Frontal cortex (tissue), 4 donors: ENCODE measurements at places on chromosomes 1 and 21.

- DNase-seq, result peak; percentile 57
These were observed 37.3 kb upstream of the COL6A2 start for GRCh38 chr21:46060596-46061061.

DNA sequence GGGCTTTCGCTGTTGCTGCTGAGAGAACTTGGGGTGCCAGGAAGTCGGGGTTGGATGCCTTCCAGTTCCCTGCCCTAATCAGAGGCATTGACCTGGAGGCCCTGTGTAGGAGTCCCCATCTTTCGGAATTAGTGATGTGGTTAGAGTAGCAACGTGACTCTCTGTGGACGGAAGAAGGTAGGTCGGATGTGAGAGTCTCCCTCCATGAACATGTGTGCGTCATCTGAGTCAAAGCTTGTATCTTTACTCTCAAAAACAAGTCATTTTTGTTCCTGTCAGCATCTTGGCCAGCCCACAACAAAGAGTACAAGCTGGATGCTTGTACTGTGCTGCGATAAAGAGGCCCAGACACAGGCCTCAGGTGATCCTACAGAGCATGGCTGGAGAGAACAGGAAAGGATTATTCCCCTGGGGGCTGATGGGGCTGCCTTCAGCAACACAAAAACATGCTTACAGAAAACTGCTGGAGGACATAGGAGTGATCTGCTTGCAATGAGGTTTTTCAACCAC, 31.0 kb upstream of the IL10 start:
- DNase-seq, result no peak

- peak; percentile 31 for DNase-seq
These were observed 59.2 kb downstream of the ABCA4 start for GRCh38 chr1:94061513-94062443.

- DNase-seq, result no peak
These were observed 19.7 kb upstream of the FASLG start for GRCh38 chr1:172638885-172639831.

DNA sequence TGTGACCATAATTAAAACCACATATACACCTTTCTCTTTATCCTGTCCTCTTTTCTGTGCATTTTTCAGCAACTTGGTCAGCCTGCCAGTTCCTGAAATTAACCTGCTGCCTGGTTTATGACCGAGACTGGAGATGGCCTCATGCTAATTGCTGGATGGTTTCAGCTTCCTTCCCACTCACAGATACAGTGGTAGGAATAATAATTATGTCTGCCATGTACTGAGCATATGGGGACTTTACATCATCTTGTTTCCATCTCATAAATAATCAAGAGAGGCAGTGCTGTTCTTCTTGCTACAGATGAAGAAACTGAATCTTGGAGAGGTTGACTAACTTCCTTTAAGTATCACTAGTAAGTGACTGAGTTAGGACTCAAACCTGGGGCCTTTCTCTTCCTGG, 148.2 kb downstream of the NOS1AP start:
- no peak for DNase-seq

GRCh38 chr1:2602866-2603520, 16.4 kb downstream of the PRXL2B start:
- no peak for DNase-seq

DNA sequence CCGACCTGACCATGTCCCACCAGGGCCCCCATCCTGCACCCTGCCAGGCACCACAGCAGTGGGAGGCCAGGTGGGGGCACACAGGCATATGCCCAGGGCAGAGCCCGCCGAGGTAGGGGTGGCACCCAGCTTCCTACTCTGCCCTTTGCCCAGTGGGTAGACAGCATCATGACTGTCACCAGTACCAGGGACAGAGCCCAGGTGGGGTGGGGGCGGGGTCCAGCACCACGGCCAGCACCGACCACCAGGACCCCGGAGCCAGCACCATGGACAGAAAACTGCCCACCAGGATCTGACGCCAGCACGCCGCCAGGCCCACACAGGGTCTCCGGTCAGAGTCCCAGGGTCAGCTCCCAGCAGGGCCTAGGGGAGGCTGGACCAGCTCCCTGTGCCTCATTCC, 3.8 kb downstream of the TAS1R3 start:
- no peak for DNase-seq

GRCh38 chr1:236516929-236517704, 6.7 kb upstream of the LGALS8 start:
- DNase-seq, result no peak

DNA sequence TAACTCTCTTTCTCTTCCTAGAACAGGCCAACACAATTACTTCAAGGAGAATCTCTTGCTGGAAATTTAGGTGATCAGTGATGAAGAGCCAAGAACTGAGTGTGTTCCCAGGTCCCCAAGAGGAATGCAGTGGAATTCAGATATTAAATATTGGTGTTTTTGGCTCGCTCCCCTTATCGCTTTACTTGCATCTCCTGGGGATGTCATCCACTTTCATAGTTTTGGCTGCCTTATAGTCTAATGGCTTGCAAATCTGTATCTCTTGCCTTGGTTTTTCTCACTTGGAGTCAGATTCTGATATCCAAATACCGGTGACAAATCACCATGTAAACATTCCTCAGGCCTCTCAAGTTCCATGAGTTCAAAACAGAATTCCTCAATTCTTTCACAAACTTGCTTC, 151.0 kb upstream of the C1orf87 start:
- no peak for DNase-seq

GRCh38 chr1:171212607-171213351, 27.7 kb downstream of the FMO2 start:
- DNase-seq, result no peak

- DNase-seq, result no peak
These were observed 188.3 kb downstream of the ETS2 start for GRCh38 chr21:38994042-38994441.

GRCh38 chr21:43303275-43304178, 123.4 kb downstream of the SIK1 start:
- no peak for DNase-seq

DNA sequence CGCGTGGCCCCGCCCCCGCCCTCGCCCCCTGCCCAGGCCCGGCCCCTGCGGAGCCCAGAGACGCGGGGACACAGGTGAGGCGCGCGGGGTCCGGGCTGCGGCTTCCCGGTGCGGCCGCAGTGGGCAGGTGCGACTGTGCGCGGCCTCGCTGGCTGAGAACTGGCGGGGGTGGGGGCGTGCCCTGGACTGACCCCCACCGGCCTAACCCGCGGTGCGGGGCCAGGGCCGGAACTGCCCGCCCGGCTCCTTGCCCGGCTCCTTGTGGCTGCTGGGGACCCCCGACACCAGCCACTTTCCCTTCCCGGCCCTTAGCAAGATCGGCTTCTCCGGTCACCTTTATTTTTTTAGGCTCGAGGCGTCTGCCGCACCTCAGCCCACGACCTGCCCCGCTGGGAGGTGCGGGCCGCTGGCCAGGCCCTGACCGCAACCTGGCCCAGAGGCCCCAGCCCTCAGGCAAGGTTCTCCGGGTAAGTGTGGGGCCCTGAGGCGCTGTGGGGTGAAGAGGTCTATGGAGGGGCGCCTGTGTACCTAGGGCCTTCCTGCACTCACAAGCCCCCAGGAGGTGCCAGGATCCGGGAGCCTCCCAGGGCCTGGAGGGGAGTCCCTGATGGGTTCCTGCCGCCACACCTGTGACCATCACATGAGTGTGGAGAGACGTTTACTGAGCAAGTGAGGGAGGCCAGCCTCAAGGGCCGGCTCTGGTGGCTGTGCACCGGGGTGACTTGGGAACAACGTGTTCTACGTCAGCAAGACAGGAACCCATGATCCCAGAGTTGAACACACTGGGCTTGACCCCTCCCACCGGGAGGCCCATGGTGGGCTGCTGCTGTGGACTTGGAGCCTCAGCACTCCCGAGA, at the start of gene SMIM1:
TSS of gene SMIM1 (plus strand) at position 35 of the 857 bp plus-strand sequence. CDS start 2,625 bp downstream, outside the sequence.
- no peak for DNase-seq
